Activated CD8-positive, alpha-beta T cell treated with anti-CD3 and anti-CD28 coated beads for 36 hours (primary cell): ENCODE measurements at places on chromosomes 13 and 19. TPM values are rescaled to one million over a fixed set of nuclear protein-coding genes. Genes with fewer than 3 reads are reported as not detected.

B3GNT3 gene
- total RNA-seq, result not detected

POLRMT gene
- 67.9 TPM for total RNA-seq

IGLON5 gene
- total RNA-seq, result 0.23 TPM

MIA gene
- total RNA-seq, result not detected

SBSN gene
- not detected for total RNA-seq

HSPB6 gene
- 0.85 TPM for total RNA-seq

CPAMD8 gene
- not detected for total RNA-seq

OR7C1 gene
- total RNA-seq, result not detected

DIRAS1 gene
- 0.09 TPM for total RNA-seq

RFPL4A gene
- not detected for total RNA-seq

CRTC1 gene
- 4.5 TPM for total RNA-seq

RDH8 gene
- not detected for total RNA-seq

LILRA2 gene
- not detected for total RNA-seq

IRF3 gene
- 108 TPM for total RNA-seq

JSRP1 gene
- 1.0 TPM for total RNA-seq

VSTM1 gene
- not detected for total RNA-seq

GARIN5A gene
- 1.5 TPM for total RNA-seq

F10 gene
- total RNA-seq, result not detected

C1QTNF9B gene
- not detected for total RNA-seq

SHISA2 gene
- total RNA-seq, result not detected

RNASEH2B gene
- total RNA-seq, result 69.4 TPM
